ENCODE measurements at places on chromosomes 4 and X.

GRCh38 chr4:36277533-36277932, 3.9 kb upstream of the DTHD1 start:
- no peak for DNase-seq

DNA sequence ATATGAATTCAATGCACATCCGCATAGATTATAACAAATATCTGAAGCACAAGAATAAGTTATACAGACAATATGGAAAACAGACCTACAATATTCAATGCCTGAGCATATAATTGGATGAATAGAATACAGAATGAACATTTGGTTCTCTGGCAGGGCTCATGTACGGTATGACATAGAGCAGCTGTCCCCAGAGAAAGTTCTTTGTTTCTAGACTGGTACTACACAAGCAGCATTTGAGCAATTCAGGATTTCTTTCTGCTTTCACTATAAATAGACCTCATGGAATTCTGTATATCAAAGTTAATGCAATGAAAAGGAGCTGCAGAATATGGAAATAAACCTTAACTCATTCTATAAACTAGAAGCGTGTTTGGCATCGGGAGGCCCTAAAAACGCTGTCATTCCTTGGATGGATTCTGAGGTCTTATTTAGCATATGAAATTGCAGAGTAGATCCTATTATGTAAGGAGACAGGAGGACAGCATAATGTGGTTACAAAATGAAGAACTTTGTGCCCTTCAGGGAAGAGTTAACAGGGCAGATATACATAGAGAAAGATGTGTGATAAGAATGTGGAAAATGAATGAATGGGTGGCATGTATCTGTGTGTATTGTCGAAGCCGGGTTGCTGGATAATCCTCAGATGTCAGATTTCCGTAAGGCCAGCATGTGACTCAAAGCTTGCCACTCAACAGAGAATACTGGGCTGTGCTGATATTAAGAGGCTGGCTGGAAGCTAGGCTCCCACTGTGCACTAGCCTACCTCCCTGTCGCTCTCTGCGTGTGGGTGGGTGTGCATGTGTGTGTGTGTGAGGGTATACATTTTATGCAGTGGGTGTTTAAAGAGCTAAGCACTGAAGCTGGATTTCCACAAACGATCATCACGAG, 103.3 kb upstream of the SLC4A4 start:
- DNase-seq: no peak

DNA sequence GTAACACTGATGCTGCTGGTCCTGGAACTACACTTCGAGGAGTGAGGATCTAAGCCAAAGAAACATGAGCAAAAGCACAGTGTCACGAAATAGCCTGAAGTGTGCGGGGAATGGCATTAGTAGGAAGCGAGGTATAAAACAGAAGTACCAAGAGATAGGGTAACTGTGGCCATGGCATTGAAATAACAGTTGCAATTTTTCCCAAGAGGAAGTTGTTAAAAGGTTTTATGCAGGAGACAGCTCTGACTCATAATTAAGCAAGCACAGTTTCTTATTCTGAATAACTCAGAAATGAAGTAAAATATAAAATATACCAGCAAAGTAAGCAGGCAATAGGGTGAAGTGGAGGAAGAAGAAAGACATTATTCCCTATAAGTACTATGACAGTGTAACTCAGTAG, 90.3 kb upstream of the TMEM150C start:
- DNase-seq: no peak

DNA sequence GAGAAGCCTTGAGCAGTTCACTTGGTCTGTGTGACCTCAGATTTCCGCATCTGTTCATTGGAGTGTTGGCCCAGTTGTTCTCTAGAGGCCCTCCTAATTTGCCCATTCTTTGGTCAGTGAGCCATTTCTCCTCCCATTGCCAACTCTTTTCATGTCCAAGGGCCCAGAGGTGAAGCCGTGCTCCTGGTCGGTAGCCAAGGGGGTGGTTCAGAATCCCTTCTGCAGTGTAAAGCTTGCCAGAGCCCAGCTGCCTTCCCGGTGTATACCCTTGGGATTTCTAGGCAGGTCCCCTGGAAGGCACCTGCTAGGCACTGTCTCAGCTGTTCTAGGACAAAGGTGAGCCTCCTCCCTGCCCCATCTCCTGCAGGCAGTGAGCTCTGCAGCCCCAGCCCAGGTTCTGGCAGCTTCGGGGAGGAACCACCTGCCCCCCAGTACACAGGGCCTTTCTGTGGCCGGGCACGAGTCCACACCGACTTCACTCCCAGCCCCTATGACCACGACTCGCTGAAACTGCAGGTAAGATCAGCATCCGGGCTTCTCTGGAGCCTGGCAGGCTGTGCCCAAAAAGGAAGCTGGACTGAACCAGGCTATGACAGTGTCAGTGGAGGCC, 12.3 kb downstream of the SASH3 start:
- DNase-seq: no peak

GRCh38 chr4:185810746-185811508, 1.1 kb downstream of the SORBS2 start:
- DNase-seq: no peak

DNA sequence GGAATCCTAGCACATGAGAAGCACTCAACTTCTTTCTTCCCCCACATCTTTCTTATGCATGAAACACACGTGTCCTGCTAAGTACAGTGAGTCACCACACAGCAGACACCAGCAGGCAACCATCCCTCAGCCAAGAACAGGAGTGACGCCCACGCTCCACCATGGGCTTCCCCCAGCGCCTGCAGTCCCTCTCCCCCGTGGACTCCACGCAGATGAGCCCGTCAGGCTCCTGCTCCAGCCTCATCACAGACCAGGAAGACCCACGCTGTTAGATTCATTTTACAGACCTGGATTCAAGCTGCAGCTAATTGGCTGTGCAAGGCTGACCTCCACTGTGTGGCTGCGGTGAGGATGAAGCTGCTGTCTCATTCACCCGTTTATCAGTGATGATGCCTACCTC, 16.7 kb downstream of the HMX1 start:
- no peak for DNase-seq

GRCh38 chr4:94911106-94911505, 153.4 kb downstream of the BMPR1B start:
- no peak for DNase-seq

DNA sequence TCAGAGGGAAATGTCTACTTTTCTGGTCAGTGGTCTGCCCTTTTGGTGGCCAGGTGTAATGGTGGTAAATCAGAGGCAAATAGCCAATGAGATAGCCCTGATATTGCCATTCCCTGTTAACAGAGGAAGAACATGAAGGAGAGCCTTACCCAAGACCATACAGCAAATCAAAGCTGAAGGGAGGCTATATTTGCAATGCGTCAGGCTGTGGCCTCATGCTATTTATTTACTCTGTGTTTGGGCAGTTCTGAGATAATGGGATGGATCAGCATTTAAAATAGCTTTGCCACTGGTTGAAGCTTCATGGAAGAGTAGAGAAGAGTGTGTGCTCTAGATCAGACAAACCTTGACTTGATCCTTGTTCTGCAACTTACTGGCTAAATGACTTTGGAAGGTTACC, 73.3 kb upstream of the MAML3 start:
- DNase-seq: no peak

DNA sequence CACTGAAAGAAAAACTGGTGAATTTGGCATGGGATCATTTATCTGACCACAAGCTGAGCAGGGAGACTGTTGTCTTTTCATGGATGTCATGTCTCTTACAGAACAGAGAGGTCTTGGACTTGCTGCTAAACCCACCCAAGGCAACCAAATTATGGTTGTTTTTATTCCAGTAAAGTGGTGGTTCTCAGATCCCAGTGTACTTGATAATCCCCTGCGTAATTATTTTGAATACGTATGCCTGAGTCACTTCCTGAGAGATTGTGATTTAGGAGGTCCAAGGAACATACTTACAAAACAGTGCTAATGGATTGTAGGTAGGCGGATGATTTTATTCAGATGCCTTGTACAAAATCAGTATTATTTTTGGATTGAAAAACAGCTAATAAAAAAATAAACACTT, 585.6 kb downstream of the IL1RAPL1 start:
- DNase-seq: no peak

DNA sequence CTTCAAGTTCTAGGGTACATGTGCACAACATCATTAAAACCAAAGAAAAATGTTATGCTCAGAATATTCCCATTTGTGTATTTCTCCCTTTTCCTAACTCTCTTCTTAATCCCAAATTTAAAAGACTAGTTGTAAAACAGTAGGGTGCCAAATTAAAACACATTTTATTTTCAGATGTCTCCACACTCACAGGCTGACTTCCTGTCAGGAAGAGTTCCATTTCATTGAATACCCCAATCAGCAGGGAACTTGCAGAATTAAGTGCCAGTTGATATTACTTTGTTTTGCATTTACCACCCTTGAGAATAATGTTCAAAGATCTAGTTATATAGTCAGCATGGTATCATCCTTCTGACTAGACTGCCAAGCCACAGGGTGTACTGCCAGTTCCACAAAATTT, 207.9 kb downstream of the MAB21L2 start:
- DNase-seq: no peak

GRCh38 chr4:181618896-181619295, 624.3 kb upstream of the TENM3 start:
- DNase-seq: no peak

GRCh38 chrX:23394421-23394820, 59.8 kb downstream of the PTCHD1 start:
- DNase-seq: no peak

GRCh38 chr4:59704616-59705015, 1495.5 kb upstream of the ADGRL3 start:
- no peak for DNase-seq

- DNase-seq: no peak
These were observed 137.7 kb upstream of the ZIC3 start for GRCh38 chrX:137428221-137428661.

GRCh38 chr4:6633091-6633906, 7.2 kb upstream of the MRFAP1 start:
- DNase-seq: no peak
